ENCODE measurements at places on chromosomes 13 and 19. TPM values are rescaled to one million over a fixed set of nuclear protein-coding genes. Genes with fewer than 3 reads are reported as not detected.

ZNF98 gene
- polyA plus RNA-seq = 1.9 TPM

ARHGAP35 gene
- polyA plus RNA-seq = 37.0 TPM

GRCh38 chr19:42176990-42177685 is 40.3 kb downstream of the DEDD2 start:
- peak; percentile 86 for DNase-seq

DNA sequence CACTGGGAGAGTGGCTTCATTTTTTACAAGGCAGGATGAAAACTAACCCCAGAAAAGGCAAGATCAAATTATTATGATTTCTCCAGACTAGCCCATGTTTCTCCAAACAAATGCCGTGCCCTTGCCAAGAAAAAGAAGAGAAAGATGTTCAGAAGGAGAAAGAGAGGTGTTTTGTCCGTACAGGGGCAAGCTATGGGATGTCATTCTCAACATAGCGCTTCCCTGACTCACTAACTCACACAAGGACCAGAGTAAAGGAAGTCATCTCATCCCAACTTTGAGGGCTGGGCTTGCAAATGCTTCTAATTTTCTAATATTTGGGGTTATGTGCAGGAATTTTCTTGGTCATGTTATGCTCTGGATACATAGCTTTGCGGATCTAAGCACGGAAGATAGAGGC is 224.2 kb upstream of the MAB21L1 start:
- DNase-seq = peak; percentile 51

DNA sequence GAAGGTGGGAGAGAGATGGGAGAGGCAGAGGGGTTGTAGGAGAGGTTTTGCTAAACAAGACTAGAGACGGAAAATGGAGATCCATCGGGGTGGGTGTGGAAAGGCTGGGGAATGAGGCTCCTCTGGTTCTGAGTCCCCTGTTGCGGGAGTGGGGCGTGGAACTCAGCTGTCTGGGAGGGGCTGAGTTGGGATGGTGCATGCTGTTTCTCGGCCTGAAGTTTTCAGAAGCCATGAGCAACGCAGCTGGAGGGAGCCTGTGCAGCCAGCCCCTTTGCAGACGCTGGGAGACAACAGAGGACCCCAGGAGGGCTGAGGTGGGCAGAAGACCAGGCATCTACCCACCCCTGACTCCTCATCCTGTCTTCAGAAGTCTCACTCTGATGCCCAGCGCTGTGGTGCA is 7.4 kb upstream of the GIPR start:
- no peak for DNase-seq

- no peak for DNase-seq
Observed at GRCh38 chr13:34833562-34834182, 108.4 kb upstream of the NBEA start.

GRCh38 chr19:40174092-40174491 is 17.1 kb upstream of the MAP3K10 start:
- DNase-seq = no peak
